ENCODE measurements at places on chromosomes 2 and 18.

GRCh38 chr2:72415241-72415661 is 267.6 kb upstream of the CYP26B1 start:
- no peak for DNase-seq

GRCh38 chr2:231351648-231352047 is 43.9 kb upstream of the B3GNT7 start:
- no peak for DNase-seq

GRCh38 chr2:216862628-216863398 is 2.9 kb upstream of the TNP1 start:
- DNase-seq, result no peak

DNA sequence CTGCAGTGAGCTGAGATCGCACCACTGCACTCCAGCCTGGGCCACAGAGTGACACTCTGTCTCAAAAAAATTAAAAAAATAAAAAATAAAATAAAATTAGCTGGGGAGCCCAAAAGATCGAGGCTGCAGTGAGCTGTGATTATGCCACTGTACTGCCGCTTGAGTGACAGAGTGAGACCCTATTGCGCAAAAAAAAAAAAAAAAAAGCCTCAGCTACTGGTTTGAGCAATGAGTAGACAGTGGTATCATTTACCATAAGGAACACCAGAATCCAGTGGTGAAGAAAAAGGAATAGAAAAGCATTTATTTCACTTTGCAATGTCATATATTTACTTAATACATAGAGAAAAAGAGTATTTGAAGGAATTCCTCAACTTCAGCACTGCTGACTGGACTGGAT is 3.0 kb downstream of the SAP130 start:
- DNase-seq, result no peak

DNA sequence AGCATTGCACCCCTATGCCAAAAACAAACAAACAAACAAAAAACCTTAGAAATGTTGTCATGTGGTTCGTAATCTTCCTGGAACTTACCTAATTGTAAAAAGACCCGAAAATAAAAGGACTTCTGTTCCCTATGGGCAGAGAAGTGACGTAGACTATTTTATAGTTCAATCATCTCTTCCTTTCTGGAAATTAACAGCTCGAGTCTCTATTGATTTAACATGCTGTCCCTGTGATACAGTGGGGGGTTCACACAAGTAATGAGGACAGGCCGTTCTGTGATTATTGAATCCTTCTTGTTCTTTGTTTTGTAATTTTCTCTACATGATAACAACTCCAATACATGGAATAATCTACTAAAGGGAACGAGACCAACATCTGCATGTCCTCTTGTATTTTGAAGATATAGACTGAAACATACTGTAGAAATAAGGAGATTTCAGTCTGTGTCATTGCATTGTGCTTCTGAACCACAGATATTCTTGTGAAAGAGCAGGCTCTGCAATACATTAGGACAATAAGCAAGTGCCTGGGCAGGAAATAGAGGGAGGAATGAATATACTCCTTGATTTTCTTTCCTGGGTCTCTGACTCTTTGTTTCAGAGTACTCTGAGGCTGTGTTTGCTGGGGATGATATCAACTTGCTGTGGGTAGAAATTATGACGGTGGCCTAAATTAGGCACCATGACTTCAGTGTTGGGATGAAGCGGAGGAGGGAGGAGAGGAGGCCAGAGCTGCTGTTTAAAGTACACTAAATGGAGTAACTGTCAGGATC is 65.7 kb upstream of the PPM1B start:
- no peak for DNase-seq

- no peak for DNase-seq
Measured at GRCh38 chr2:89763581-89764485, 1072.4 kb downstream of the RPIA start.

- no peak for DNase-seq
Measured at GRCh38 chr2:12389344-12390045, 327.2 kb upstream of the TRIB2 start.

DNA sequence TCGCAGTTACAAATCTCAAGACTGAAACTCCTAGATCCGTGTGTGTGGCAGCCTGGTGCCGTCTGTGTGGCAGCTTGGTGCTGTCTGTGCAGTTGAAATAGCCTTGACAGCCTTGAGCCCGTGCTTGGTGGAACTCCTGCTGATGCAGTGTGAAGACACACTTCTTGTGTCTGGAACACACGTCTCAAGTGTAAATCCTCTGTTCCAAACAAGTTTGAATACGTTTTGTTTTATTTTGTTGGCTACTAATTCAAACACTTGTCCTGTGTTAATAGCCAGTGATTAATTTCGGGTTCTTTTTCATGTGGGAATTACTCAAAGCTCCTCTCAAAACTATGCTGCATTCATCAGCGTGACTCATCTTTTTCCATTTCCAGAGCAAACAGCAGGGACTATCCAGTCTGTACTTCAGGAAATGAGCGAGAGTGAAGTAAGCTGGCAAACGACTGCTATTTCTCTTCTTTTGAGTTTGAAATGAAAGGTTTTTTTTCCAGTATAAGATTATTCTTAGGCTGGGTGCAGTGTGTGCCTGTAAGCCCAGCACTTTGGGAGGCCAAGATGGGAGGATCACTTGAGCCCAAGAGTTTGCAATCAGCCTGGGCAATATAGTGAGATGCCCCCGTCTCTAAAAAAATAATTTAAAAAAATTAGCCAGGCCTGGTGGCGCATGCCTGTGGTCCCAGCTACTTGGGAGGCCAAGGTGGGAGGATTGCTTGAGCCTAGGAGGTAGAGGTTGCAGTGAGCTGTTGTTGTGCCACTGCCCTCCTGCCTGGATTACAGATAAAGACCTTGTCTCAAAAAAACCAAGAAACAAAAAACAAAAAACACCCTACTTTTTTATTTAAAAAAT is 152.9 kb downstream of the SPP2 start:
- peak; percentile 37 for DNase-seq

GRCh38 chr2:177523781-177524180 is 131.2 kb downstream of the AGPS start:
- DNase-seq, result no peak

- no peak for DNase-seq
Measured at GRCh38 chr18:1511619-1512311, 607.1 kb downstream of the ADCYAP1 start.

- DNase-seq, result no peak
Measured at GRCh38 chr18:41324020-41324791, 630.8 kb upstream of the PIK3C3 start.

DNA sequence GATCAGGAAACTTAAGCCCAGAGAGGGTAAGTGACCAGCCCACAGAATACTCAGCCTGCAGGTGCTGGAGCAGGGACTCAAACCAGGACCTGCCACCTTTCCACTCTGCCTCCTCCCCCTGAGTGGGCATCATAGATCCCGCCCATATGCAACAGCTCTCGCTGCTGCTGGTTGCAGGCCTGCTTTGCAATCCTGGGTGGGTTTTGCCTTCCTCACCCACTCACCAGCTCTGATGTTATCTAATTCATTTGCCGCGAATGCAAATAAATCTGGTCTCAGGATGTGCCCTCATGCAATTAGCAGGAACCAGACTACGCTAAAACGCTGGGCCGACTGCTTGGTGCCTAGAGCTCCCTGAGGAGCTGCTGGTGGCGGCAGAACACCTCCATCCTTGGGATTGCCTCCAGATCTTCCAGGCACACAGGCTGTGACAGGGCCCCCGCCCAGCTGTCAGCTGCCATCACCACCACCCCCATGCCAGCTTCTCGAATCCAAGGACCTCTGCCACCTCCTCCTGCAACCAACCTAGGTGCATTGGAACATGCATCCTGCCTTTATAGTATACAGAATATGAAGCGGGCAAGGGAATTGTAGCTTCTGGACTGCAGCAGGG is 28.8 kb downstream of the CNGA3 start:
- DNase-seq, result no peak

- DNase-seq, result no peak
Measured at GRCh38 chr18:44507729-44508325, 172.9 kb upstream of the SETBP1 start.

- no peak for DNase-seq
Measured at GRCh38 chr2:20157193-20157891, 67.6 kb downstream of the SDC1 start.

Measured in stimulated activated CD4-positive, alpha-beta T cell treated with anti-CD3 and anti-CD28 coated beads, Interleukin-1b, Interleukin-23, amount 100 ng/mL, for 48 hours (primary cell).